ENCODE measurements at places on chromosomes 11 and 22.

- no peaks in the 10 kb centered on the region for H3K27me3 ChIP-seq
- DNase-seq = no peak
- no peak overlapping the region for H3K4me3 ChIP-seq
- H3K36me3 ChIP-seq = no peaks in the 10 kb centered on the region
- H3K27ac ChIP-seq = no peak overlapping the region
Observed at GRCh38 chr11:19658344-19658743, 54.3 kb upstream of the NAV2 start.

DNA sequence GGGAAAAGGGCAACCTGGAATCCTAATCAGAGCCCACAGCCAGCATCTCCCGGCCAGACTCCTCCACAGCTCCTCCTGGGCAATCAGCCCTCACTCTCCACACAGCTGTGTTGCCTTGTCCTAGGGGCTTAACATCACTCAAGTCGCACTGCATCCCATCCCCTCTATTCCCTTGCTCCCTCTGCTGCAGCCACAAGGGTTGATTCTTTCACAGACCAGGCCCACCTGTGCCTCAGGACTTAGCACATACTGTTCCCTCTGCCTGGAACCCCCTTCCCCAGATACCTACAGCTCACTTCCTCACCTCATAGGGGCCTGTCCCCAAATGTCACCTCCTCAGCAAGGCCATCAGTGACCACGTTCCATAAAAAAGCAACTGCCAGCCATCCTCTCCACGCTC is 18.4 kb downstream of the SPATA19 start:
- H3K4me3 ChIP-seq = no peak overlapping the region
- H3K4me1 ChIP-seq = no peaks in the 10 kb centered on the region
- H3K27me3 ChIP-seq = peaks cover 27% of the 10 kb centered on the region
- no peak for DNase-seq

GRCh38 chr11:128963744-128964325 is 21.2 kb upstream of the TP53AIP1 start:
- H3K27ac ChIP-seq = peak overlapping the region; percentile 58
- no peaks in the 10 kb centered on the region for H3K36me3 ChIP-seq
- no peak for DNase-seq
- H3K4me3 ChIP-seq = peak overlapping the region; percentile 51

DNA sequence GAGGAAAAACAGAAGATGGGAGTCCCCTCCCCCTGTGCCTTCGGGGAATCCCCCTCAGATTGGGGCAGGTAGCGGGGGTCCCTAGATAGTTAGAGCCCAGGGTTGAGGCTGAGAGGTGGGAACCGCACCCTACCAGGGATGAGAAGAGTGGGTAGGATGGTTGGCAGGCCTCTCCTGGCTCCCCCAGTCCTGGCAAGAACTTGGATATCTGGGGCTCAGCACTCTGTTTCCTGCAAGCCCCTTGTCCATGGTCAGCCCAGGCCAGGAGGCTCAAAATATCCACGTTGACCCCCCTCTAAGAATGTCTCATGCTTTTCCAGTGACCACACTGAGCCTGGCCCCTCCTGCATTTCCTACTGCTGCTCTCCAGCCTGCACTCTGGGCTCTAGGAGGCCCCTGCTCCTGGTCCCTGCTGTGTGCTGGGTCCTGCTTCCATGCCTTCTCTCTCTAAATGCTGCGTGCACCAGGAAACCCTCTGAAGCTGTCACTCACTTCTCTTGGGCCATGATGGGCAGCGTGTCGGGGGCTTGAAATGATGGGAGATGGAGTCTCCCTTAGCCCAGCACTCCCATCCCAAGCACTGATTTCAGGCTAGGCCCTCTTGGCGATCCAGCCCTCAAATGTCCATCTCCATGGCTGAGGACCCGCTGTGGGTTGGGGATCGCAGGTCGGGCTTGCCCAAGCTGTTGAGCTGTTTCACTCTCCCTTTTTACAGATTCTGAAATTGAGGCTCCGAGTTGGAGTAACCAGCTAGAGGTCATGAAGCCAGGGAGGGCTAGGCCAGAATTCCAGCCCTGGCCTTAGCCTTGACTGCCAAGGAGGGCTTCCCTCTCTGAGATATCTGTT is 2.0 kb downstream of the MAP3K11 start:
- H3K4me1 ChIP-seq = peaks cover 49% of the 10 kb centered on the region
- peak overlapping the region; percentile 88 for H3K27ac ChIP-seq

GRCh38 chr11:121451178-121451985 is 732 bp upstream of the SORL1 start:
- no peaks in the 10 kb centered on the region for H3K27me3 ChIP-seq
- peak; percentile 10 for DNase-seq
- H3K4me3 ChIP-seq = peak overlapping the region; percentile 99
- peak overlapping the region; percentile 86 for H3K27ac ChIP-seq
- H3K4me1 ChIP-seq = peaks cover 84% of the 10 kb centered on the region
